ENCODE measurements at places on chromosomes 3 and 15.

DNA sequence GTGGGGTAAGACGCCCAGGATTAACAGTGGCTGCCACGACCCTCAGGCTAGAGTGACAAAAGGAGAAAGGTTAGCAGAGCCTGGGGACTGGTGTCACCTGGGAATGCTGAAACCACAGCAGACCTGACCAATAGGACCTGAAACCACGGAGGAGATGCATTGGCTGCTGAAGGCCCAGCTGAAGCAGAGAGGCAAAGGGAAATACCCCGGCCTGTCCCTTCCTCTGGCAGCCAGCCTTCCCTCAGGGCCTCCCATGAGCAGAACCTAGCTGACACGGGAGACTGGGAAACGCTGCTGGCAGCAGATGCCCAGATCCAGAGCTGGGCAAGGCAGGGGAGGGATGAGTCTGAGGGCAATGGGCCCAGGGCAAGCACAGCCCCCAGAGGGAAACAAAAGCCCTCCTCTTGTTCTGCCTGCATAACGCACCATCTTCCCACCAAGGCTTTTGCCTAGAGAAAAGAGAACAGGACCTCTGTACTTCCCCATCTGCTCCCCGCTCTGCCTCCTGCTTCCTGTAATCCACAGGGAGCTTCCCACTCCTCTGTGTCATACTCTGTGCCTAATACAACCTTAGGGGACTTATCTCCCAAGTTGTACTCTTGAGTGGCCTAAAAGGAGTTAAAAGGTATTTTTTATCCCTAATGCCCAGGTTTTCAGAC, 216.2 kb downstream of the ABHD5 start:
- no peak for DNase-seq

- no peak for DNase-seq
Observed at GRCh38 chr3:160199108-160199507, 26.1 kb upstream of the C3orf80 start.

DNA sequence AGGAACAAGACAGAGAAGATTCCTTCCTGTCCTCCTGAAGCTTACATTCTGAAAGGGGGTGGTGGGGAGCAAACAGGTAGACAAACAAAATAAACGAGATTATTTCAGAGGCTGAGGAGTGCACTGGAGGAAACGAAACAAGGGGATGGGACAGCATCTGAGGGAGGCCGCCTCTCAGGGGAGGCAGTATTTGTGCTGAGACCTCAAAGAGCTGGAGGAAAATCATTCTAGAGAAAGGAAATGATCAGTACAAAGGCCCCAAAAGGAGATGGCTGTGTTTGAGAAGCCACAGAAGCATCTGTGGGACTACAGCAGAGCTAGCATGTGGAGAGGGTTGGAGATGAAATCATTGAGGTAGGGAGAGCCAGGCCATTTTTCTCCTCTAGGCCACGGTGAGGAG, 55.1 kb downstream of the DCLK3 start:
- no peak for DNase-seq

GRCh38 chr3:191263365-191263764, 64.3 kb downstream of the OSTN start:
- DNase-seq = no peak

DNA sequence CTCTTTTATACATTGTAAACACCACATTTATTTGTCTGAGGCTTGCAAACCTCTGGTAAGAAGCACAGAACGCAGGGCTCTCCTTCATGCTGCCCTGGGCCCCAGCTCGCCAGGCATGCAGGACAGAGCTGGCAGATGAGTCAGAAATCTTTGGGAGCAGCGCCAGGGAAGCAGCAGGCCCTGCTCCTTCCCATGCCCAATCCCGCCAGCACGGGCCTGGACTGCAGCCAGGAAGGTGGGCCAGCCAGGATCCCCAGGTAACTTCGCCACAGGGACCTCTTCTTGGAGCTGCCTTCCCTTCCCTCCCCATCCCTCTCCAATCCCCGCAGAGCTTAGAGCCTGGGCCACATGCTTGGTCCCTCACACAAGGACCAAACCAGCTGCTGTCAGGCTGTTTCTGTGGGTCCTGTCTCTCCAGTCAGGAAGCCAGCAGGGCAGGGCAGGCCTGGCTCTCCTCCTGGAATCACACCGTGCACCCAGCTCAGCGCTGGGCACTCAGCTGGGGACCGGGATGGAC, 8.8 kb downstream of the STOML1 start:
- DNase-seq = no peak

GRCh38 chr15:85518979-85519761, 138.8 kb downstream of the AKAP13 start:
- DNase-seq = no peak

- DNase-seq = no peak
Observed at GRCh38 chr3:85560088-85560785, 601.4 kb downstream of the CADM2 start.

DNA sequence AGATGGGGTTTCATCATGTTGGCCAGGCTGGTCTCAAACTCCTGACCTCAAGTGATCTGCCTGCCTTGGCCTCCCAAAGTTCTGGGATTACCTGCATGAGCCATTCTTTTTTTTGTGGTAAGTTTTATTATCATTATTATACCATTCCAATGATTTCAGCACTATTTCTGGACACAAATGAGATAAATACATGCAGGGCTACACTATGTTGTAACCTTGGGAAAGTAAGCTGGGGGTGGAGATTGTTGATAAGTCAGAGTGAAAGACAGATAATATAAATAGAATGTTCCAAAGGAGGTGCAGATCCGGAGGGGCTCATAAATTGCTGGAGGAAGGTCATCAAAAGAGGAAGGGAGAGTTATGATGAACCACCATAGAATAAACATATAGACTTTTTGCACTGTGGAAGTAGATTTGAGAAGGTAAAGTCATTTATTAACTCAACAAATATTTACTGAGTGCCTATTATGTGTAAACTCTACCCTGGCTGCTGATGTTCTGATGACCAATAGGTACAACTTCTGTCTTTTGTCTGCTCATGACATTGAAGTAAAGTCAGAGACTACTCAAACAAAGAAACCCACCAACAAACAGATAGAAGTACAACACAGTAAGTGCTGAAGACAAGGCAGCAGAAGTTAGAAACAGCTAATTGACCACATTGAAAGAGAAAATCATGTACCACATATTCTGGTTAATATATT, 478.9 kb upstream of the GOLIM4 start:
- no peak for DNase-seq

- no peak for DNase-seq
Observed at GRCh38 chr3:53688066-53688465, 158.2 kb downstream of the CHDH start.

- DNase-seq = no peak
Observed at GRCh38 chr3:31225923-31226322, 306.8 kb upstream of the STT3B start.

GRCh38 chr3:165125836-165126235, 47.5 kb upstream of the SI start:
- no peak for DNase-seq

DNA sequence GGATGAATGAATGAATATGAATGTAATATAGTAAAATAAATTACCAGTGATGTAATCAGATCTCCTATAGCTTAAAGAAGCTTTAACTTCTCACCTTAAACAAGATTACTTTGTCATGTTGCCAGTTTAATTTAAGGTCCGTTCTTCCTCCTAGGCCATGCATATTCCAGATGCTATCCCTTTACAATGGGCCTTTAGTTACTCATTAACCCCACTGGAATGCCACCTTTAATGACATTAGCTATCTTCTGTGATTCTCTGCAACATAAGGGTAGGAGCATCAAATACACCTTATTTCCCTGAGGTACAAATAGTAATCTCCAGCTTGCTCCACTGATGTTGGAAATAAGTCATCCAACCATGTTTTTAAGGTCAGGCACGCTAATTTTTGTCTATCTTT, 63.0 kb upstream of the TIMP4 start:
- DNase-seq = no peak

- no peak for DNase-seq
Observed at GRCh38 chr3:64815195-64815631, 127.4 kb upstream of the ADAMTS9 start.

- no peak for DNase-seq
Observed at GRCh38 chr3:72571052-72571451, 277.2 kb downstream of the SHQ1 start.

DNA sequence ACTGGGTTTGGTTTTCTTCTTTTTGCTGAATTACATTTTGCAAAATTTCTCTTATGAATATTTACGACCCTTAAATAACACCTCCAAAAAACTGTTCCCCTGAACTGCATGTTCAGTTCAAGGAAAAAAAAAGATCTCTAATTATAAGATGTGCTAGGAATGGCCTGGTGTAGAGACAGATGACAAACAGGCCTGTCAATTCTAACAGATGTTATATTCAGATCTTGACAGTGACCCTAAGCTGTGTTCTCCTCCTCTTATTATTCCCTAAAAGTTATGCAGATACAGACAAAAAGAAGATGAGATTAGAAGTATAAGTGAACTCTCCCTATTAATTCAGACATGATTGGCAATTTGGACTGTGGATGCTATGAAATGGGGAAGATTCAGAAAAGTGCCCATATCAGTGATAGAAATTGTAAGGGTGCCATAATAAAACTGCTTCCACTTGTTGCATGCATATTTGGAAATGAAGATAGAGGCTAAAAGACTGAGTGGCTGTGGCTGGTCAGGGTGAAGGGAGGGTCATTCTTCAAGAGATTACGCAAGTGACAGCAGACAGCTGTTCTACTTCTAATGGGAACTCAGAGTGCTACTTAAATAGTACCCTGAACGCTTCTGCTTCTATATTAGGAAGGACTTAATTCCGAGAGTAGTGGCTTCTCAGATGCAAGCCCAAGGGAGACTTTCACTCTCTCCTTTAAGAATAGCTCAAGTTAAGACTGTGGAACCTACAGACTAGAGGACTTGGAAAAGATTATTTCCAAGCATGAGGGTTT, 75.5 kb downstream of the ADAMTS9 start:
- DNase-seq = no peak

GRCh38 chr3:186895406-186895805, 34.9 kb upstream of the ST6GAL1 start:
- no peak for DNase-seq

- no peak for DNase-seq
Observed at GRCh38 chr3:185647880-185648210, 61.8 kb downstream of the SENP2 start.

DNA sequence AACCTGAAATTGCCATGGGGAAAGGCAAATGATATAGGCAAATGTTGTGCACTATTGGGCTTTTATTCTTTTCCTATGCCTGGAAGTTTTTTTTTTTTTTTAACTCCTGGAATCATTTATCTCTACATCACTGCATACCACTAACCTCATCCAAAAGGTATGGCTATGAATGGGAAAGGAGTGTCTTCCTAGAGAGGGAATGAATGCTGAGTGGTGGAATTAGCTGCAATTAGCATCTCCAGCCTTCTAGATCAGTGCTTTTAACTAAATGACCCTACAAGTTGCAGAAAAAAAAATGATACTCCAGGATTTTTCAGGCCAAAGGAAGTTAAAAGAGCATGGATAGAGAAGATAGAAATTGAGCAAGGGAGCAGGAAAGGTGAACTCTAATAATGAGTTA, 429.8 kb upstream of the PDZRN3 start:
- no peak for DNase-seq

GRCh38 chr3:71129611-71130431, 453.7 kb downstream of the FOXP1 start:
- DNase-seq = no peak

GRCh38 chr3:148332509-148332908, 365.2 kb upstream of the AGTR1 start:
- DNase-seq = no peak

- DNase-seq = no peak
Observed at GRCh38 chr15:63820210-63820609, 13.5 kb downstream of the HERC1 start.
